Lung (tissue), 17 donors: ENCODE measurements at places on chromosomes 11 and 22. TPM values are rescaled to one million over a fixed set of nuclear protein-coding genes. Genes with fewer than 3 reads are reported as not detected.
A peak's percentile ranks its signal among the peaks of the same experiment; 100 is the strongest.

DNA sequence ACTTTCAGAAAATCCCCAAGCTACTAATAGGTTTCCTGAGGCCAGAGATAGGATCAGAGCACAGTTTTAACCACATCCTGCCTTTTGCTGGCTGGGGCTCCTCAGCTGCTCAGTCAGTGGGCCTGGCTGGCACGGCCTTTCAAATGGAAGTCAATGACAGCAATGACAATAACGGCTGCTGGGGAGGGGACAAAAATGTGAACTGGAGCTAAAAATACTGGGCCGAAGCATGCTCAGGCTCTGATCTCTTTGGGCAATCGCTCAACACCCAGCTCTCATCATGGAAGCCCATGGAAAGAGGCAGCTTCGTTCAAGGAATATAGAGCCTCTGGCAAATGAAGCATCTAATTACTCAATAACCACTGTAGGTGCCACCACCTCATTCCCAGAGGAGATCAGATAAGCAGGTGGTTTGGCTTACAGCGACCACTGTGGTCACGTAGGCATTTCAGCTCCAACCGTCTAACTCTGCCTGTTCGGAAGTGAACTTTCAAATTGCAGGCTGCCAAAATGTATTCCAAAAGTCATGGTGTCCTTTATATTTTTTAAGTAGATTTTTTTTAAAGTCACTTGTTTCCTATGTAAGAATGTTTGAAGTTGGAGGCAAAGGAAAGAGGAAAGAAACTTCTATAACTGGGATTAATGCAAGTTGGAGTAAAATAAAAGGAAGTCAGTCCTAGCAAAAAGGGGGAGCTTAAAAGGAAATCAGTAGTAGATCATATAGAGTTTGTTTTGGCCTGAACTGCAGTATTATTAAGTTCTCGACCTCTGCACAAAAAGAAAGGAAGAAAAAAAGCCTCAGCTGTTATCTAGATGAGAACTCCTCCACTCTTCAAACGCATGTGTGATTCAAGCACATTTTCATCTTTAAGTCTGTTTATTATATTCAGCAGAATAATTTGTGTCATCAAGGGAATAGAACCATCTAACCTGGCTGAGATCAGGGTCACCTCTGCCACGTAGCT lies 14.1 kb downstream of the WT1 start:
- no peak for DNase-seq

The PRODH gene
- total RNA-seq, result 28.7 TPM

GRCh38 chr11:12166299-12167060 lies 56.1 kb downstream of the MICAL2 start:
- DNase-seq, result no peak

DNA sequence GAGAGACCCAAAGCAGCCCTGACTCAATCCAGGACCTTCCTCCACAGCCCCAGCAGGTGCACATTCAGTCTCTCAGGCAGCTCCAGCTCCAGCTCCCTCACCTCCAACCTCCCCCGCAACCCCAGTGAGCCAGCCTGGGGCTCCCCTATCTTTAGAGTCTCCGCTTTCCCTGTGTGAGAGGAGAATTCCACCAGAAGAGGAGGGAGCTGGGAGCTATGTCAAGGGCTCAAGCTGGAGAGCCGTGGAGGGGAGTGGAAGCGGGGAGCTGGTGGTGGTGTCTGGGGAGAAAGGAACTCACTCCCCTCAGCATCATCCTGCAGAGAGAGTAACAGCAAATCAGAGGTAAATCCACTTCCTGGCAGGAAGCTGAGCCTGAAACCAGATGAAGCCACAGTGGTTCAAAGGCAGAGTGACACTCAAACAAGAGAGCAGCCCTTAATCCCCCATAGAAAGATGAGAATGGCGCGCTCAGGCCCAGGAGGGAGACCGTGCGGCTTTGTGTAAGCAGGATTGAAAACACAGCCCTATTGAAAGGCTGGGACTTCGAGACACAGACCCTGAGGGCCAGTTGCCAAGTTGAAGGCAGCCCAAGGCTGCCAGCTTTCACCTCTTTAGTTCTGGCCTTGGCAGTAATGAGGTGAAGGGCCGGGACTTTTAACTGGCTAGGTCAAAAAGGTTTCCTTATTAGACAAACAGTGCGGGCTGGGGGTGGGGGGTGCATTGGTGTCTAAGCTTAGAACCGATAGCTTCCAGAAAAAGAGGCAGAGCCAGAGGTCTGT lies 21.4 kb upstream of the CDON start:
- DNase-seq, result no peak

DNA sequence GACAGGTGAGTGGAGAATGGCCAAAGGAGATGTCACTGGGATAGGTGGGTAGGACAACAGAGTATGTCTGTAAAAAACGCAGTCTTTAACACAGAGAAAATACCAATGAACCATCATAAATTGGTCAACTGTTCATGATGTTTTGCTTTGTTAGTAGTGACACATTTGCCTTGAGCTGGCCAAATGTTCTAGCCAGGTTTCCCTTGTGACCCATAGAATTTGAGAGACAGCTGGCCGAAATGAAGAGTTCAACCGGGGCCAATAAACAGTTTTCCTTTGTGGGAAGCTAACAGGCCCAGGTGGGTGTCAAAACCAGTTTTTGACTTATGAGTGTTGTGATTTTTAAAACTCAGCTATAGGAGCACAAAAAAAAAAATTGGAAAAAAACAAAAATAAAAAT lies 116.6 kb upstream of the BID start:
- DNase-seq, result no peak

GRCh38 chr22:50293441-50294318 lies 13.8 kb downstream of the PLXNB2 start:
- peak; percentile 81 for DNase-seq

DNA sequence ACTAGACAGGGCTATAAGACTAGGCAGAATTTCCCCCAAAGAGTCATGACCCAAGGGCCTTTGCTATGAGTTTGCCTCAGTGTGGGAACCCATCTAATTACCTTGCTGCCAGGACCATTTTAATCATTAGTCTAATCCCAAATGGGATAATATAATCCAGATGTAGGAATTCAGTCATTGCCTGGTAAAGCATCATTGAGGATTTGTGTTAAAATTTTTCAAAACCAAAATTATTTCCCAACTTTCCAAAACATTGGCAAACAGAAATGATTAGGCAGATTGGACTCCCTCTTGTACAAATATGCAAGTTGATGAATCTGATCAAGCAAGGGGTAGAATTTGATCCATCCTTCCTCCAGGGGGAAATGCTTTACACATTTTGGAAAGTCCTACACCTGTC lies 16.2 kb upstream of the MMP13 start:
- no peak for DNase-seq

- DNase-seq, result no peak
Observed at GRCh38 chr22:40051322-40051721, 56.6 kb downstream of the FAM83F start.

The LRRC32 gene
- total RNA-seq, result 69.9 TPM

DNA sequence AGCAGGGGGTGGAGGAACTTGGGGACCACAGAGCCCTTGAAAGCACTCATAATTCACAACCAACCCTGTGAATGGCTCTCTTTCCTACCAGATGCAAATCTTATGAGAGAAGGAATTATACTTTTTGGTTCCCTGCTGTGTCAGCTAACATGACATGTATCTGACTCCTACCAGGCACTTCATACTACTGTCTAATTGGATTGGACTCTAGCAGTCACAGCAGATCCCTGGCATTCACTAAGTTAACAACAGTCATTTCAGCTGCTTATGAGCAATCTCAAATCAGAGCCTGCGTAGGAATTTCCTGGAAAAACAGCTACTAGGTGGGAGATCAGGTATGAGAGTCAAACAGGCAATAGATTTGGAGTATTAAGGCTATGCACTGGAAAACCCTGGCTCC lies 11.1 kb upstream of the ENDOD1 start:
- DNase-seq, result no peak

- peak; percentile 42 for DNase-seq
Observed at GRCh38 chr11:97140885-97141494, 751.2 kb downstream of the JRKL start.

DNA sequence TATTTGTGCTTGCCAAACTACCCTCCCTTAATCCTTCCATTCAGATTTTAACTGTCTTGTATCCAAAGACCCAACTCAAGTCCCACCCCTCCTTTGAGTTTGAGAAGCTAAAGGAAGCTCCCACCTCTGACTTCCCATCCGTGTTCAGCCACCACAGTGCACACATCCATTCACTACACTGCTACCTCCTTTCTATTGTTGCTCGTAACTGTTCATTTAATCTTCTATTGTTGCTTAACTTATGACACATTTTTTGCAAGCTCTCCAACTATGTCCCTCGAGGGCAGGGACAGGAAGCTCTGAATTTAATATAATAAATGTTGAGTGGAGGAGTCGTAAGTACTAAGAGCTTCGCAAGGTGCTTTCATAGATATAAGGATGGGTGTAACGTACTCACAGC lies 10.4 kb downstream of the LARGE1 start:
- DNase-seq, result no peak

- peak; percentile 84 for DNase-seq
Observed at GRCh38 chr11:33987975-33988580, 63.5 kb upstream of the CAPRIN1 start.

- DNase-seq, result no peak
Observed at GRCh38 chr11:21582791-21583190, 610.1 kb upstream of the ANO5 start.

The CDC42BPG gene
- 23.5 TPM for total RNA-seq

- no peak for DNase-seq
Observed at GRCh38 chr22:22032906-22033802, 50.6 kb upstream of the TOP3B start.

The LMNTD2 gene
- total RNA-seq, result 3.0 TPM

The C11orf87 gene
- 0.09 TPM for total RNA-seq

DNA sequence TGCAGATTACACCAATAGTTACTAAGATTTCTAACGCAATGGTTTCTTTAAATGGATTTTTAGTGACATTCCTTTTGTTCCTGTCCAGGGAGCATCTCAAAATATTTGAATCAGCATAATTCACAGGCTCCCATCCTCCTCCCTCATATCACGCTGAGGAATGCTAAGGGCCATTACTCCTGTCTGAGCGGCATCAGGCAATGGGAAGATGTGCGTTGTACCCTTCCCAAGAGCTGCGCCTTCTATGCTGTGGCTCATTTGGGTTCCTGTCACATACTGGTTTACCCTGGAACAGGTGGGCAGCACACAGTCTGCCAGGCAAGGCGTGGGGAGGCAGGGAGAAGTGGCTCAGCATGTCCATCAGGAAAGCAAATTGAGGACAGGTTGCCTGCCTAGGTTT lies 121.9 kb downstream of the DBX1 start:
- no peak for DNase-seq

DNA sequence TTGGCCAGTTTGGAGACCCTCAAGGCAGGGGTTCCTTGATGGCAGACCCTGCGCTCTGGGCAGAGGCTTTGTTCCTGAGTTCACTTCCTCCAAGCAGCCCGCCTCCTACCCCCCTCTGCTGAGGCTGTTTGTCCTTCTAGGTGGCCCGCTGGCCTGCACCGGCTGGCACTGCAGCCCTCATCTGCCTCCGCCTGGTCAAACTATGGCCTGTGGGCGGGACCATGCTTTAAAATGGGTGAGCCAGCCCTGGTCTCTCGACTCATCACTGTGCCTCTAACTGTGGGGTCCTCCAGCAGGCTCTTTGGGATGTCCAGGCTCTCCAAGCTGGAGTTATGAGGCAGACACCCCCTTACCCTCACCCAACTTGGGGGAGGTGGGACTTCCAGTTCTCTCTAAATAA lies 114.1 kb upstream of the SLC22A12 start:
- no peak for DNase-seq

The SERGEF gene
- 33.3 TPM for total RNA-seq

DNA sequence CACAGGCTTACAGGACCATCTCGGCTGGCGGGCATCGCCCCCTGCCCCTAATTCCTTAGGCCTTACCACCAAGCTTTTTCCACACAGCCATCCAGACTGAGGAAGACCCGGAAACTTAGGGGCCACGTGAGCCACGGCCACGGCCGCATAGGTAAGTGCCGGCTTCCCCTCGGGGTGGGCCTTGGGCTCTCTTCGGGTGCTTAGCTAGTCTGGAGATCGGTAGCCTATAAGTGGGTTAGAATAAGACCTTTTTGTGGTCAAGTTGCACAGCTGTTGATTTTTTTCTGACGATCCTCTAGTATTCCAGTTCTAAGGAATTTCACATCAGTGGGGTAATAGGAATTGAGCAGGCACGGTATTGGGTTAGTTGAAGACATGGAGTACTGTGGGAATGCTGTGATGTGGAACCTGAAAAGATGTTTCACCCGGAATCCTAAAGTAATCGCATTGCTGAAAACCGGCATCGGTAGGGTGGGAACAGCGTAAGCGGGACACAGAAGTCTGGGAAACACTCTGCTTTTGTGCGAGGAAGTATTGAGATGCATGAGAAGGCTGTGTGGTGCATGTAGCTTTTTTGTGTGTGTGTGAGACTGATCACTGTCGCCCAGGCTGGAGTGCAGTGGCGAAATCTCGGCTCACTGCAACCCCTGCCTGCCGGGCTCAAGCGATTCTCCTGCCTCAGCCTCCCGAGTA lies 669 bp downstream of the RPL27A start:
- DNase-seq, result no peak

DNA sequence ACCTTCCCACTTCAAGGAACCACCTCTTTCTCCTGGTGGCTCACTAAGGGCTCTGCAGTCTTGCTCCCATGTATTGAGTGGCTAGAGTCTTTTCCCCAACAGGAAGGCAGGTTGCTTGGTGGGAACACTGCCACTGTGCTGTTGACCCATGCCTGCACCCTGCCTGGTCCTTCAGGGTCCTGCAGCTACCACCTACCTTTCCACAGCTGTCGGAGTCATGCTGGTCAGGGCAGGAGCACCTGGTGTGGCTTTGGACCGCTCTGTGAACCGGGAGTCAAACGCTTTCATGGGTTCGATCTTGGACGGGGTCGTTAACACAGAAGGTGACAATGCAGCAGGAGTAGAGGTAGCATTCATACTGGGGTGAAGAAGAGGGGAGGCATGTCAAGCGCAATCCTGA lies 56.1 kb downstream of the HIRA start:
- DNase-seq, result no peak

- DNase-seq, result no peak
Observed at GRCh38 chr11:82673631-82674030, 60.0 kb downstream of the FAM181B start.

DNA sequence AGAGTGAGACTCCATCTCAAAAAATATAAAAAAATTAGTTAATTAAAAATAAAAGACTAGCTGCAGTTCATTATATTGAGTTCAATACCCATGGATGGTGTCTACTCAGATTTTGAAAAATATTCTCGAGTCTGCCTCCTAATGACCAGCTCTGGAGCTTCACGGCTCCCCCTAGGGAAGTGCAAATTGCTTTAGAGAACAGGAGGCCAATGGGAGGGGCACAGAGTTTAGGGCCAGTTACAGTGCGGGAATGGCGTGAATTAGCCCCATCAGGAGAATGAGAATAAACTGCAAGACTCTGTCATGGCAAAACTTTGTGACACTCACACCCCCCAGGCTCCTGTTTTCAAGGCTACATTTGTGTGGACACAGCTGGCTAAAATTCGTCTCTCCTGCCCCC lies 4.6 kb downstream of the FGF4 start:
- DNase-seq, result no peak

- no peak for DNase-seq
Observed at GRCh38 chr11:2762451-2762850, 62.7 kb upstream of the KCNQ1OT1 start.

- DNase-seq, result no peak
Observed at GRCh38 chr11:64339754-64340408, at the start of gene CCDC88B. Gene CCDC88B (plus strand): TSS chr11:64340204. CDS start chr11:64340267, 63 bp downstream.
